ENCODE measurements at places on chromosomes 5 and 9. TPM values are rescaled to one million over a fixed set of nuclear protein-coding genes. Genes with fewer than 3 reads are reported as not detected.
A peak's percentile ranks its signal among the peaks of the same experiment; 100 is the strongest.

- no peak overlapping the region for H3K4me3 ChIP-seq
- no peaks in the 10 kb centered on the region for H3K27me3 ChIP-seq
- peak overlapping the region; percentile 98 for H3K27ac ChIP-seq
- DNase-seq: no peak
These were observed 54.6 kb downstream of the AHRR start for GRCh38 chr5:375921-376798.

DNA sequence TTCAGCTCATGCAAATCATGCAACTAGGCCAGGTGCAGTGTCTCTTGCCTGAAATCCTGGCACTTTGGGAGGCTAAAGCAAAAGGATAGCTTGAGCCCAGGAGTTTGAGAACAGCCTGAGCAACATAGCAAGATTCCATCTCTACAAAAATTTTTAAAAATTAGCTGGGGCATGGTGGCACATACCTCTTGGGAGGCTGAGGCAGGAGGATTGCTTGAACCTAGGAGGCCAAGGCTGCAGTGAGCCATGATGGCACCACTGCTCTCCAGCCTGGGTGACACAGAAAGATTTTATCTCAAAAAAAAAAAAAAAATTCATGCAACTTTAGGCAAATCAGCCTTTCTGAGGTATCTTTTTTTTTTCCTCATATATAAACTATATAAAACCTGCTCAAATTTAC is 35.6 kb upstream of the CCNB1 start:
- H3K36me3 ChIP-seq: peaks cover 13% of the 10 kb centered on the region
- H3K27me3 ChIP-seq: no peaks in the 10 kb centered on the region

- no peaks in the 10 kb centered on the region for H3K4me1 ChIP-seq
- no peaks in the 10 kb centered on the region for H3K36me3 ChIP-seq
- H3K27me3 ChIP-seq: no peaks in the 10 kb centered on the region
- H3K4me3 ChIP-seq: no peak overlapping the region
- H3K27ac ChIP-seq: no peak overlapping the region
- no peak for DNase-seq
These were observed 57.6 kb downstream of the KIF24 start for GRCh38 chr9:34271265-34272006.

DNA sequence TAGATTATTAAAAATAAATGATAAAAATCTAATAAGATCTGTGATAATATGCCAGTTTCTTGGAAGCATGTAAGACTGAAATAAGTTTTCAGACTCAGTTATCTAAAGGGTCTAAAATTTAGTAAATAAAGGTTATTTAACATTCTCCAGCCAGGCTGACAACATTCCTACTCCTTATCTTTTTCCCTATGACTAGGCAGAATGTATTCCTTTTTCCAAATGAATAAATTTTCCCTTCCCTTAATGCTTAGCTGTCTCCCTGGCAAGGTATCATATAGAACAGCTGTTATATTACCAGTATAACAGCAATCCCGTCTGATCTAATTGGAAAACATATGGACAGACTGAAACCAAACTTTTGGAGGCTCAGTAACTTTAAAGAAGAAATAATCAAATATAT is 13.0 kb downstream of the MEGF9 start:
- no peaks in the 10 kb centered on the region for H3K27me3 ChIP-seq
- H3K27ac ChIP-seq: no peak overlapping the region
- H3K4me3 ChIP-seq: no peak overlapping the region
- DNase-seq: no peak
- no peaks in the 10 kb centered on the region for H3K36me3 ChIP-seq

DNA sequence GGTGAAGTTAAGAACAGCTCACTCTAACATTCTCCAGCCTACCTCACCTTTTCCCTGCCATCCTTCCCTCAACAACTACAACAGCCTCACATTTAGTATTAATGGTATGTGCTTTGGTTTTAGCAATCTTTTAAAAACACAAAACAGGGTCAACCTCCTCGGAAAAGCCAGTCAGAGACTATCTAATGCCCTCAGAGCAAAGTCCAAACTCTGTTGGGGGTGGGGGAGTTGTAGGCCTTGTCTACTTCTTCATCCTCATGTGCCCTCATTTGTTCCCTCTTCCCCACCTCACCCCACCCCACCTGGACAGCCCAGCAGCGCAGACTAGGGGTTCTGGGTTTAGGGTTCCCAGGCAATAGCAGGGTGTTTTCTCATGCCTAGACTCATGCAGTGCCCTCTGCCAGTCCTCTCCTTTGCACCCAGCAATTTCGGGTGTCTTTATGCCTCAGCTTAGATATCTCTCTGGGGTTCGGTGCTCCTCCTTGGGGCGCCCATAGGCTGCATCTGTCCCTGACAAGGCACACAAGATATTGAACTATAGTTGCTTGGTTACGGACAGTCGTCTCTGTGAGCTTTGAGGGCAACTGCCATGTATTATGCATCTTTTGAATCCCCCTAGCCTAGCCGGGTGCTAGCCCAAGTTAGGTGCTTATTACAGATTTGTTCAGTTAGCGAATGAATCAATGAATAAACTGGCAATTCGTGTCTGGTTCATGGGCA is 762 bp upstream of the TCOF1 start:
- peaks cover 12% of the 10 kb centered on the region for H3K36me3 ChIP-seq
- H3K27ac ChIP-seq: no peak overlapping the region
- H3K27me3 ChIP-seq: no peaks in the 10 kb centered on the region
- DNase-seq: no peak
- peak overlapping the region; percentile 3 for H3K4me3 ChIP-seq

- no peak for DNase-seq
- H3K27me3 ChIP-seq: no peaks in the 10 kb centered on the region
- H3K4me1 ChIP-seq: no peaks in the 10 kb centered on the region
- no peak overlapping the region for H3K27ac ChIP-seq
- no peaks in the 10 kb centered on the region for H3K36me3 ChIP-seq
- H3K4me3 ChIP-seq: no peak overlapping the region
These were observed 59.7 kb upstream of the DAPK1 start for GRCh38 chr9:87437966-87438365.

Gene GABRA1
- not detected for total RNA-seq
